ENCODE measurements at places on chromosomes 7 and 10.

GRCh38 chr10:114077815-114078219, 34.2 kb downstream of the ADRB1 start:
- no peak for DNase-seq

GRCh38 chr10:52446391-52446790, 132.3 kb downstream of the DKK1 start:
- no peak for DNase-seq

GRCh38 chr10:104040862-104041789, 44.6 kb downstream of the COL17A1 start:
- DNase-seq = no peak

GRCh38 chr7:50446542-50446960, 3.6 kb downstream of the FIGNL1 start:
- DNase-seq = no peak

DNA sequence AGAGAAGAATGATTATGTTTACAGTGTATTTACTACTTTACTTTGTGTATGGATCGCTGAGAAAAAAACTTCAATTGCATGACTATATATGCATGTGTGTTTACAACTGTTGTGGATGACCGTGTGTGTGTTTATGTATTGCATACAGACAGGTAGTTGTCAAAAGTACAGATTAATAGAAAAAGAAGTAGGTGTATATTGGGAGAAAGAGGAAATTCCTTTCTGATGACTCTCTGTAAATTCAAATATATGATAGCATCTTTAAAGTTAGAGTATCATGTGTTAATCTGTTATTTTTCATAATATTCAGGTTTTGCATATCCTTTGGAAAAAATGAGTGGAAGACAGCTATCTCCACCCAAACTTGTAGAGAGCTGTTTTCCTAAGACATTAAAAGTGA, 160.4 kb upstream of the AGR3 start:
- DNase-seq = no peak

- no peak for DNase-seq
Measured at GRCh38 chr7:35988818-35989217, 164.2 kb upstream of the EEPD1 start.

DNA sequence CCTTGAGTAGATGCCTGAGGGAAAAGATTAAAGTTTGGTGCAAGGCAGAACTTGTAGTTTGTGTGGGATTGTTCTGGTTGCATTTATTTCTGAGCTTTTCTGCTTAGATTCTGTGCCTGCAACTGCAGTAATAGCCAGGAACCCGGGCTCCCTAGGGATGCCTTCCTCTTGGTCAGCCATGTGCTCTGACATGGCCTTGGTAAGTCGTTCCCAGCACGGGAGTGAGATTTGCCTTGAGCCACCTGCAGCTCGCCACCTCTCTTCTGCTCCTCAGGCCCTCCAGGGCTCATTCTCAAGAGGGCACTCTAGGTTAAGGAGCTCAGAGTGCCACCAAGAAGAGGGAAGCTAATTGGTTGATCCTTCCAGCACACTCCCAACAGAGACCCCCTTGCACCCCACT, 350.6 kb upstream of the MKI67 start:
- no peak for DNase-seq

- DNase-seq = no peak
Measured at GRCh38 chr10:124698545-124699469, 45.4 kb downstream of the FAM53B start.

DNA sequence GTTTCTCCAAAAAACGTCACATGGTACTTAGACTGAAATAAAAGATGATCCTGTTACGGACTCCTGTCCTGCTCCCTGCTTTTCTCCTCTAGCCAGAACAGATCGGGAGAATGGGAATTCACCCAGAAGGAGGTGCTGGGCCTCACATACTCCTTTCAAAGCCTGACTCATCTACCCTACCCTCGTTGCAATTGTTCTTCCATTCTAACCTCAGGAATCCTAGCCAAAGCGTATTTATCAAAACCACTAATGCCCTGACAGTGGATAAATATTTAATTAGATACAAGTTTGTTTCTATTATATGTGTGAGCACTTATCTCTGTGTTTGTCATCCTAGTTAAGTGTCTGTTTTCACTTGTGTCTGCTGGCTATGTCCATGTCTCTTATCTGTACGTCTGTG, 21.7 kb downstream of the ZCWPW1 start:
- no peak for DNase-seq

- DNase-seq = no peak
Measured at GRCh38 chr10:34514290-34514689, 300.8 kb downstream of the PARD3 start.

DNA sequence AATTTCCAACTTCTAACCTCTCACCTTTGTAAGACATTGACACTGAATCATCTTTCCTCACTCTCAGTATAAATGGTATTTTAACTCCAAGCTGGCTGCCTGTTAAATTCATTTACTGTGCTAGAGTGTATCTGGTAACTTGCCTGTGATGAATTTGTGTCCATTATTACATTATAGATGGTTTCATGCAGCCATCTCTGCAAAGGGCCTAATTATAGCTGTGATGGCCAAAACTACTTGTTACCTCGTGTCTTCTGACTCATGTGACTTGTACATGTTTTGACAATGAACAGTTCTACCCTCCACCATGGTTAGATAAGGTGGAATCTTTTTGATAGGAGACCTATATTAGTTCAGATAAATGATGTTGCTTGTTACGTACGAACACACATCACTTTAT, 392.0 kb downstream of the PAXIP1 start:
- DNase-seq = no peak

DNA sequence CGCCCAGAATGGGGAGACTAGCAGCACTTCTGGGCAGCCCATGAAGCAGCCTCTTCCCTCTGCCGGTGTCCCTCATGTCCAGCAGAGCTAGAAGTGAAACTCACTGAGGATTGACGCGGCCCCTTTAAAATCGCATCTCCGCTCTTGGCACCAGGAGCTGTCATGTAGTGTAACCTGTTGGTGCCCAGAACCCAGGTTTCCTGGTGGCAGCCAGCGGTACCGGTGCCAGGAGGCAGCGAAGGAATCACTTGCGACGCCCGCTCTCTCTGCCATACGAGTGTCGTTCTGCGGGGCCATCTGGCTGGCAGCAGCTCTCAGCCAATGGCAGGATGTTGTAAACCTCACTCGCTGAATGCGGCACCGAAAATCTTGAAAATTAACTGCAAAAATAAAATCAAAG, 82.7 kb downstream of the CUX1 start:
- no peak for DNase-seq

DNA sequence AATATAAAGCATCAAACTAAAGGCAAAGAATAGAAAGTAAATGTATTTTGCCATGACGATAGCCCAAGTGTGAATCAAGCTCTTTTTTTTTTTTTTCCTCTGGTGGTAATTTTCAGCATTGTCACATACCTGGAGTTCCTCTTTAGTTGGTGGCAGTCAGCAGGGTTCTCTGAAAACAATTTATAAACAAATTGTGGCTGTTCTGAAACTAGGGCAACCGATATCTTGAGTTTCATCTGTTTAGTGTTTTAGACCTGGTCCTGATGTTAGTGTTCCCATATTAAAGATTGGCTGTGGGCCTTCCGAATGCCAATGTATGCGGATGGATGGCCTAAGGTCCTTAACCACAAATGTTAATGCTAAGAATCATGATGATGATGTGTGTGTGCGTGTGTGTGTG, 713.1 kb downstream of the GATA3 start:
- no peak for DNase-seq

GRCh38 chr7:158988302-158988862, 132.0 kb downstream of the DYNC2I1 start:
- DNase-seq = no peak

GRCh38 chr7:137453356-137453755, 109.8 kb upstream of the PTN start:
- no peak for DNase-seq
